ENCODE measurements at places on chromosomes 16 and 17.

DNA sequence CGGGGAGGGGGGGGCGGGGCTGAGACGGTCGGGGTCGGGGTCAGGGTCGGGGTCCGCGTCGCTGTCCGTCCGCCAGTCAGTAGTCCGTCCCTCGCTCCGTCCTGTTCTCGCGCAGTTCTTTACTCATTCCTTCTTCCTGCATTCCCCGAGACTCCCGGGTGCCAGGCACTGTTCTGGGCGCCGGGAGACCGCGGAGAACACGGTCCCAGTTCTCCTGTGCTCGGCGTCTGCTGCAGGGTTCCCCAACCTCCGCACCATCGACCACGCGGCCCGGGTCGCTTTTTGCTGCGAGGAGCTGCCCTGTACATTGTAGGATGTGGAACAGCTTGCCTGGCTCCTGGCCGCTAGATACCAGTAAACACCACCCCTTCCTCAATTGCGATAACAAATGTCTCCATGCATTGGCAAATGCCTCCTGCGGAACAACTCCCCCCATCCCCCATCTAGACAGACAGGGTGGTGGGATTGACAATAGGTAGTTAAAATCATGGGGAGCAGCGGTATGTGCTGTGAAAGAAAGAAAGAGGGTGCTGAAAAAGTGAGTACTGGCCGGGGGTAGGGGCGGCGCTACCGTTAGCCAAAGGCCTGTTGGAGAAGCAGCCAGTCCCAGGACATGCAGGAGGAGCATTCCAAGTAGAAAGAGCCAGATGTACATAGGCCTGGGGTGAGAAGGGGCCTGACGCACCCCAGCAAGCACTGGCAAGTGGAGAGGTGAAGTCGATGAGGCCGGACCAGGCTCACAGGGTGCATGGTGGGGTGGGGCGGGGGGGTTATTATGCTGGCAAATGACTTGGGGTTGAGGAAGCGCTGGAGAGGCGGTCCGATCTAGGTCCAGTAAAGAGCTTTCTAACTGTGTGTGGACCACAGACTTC is 631 bp downstream of the TRAF7 start:
- no peak for DNase-seq

- no peak for DNase-seq
These were observed 39.9 kb downstream of the DNAH17 start for GRCh38 chr17:78537217-78537860.

DNA sequence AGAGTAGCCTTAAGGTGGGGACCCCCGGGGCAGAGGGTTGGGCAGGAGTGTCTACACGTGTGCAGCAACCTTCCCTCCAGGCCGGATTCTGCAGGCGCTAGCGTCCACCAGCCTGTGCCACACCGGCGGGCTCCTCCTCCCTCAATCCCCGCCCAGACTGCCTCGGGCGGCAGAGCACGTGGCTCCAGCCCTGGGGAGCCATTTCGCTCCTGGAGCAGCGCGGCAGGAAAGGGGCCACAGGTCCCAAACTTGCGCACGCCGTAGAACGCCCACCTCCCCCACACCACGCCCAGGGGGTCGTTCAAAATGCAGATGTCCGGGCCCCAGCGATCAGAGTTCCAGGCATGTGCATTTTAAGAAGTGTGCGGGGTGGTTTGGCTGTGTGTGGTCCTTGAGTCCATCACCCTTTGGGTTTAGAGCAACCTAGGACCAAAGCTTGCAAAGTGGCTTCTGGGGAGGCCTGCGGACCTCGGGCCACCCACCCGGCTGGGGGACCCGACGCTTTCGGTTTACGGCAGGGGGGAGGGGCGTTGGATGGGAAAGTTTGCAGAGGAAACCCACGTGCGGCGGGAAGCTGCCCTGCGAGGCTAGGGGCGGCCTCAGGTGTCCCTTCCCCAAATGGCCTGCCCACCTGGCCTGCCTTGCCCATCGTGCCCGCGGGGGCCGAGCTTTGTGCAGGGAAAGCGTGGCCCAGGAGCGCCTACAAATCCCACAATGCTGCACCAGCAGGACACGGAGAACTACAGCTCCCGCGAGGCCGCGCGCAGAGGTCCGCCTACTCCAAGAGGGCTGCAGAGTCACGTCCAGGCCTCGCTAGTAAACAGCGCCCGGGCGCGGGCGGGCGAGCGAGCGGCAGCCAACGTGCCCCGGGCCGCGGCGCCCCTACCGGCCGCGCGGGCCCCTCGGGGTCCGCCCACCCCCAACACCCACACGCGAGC is 1.4 kb downstream of the TFAP4 start:
- peak; percentile 95 for DNase-seq

DNA sequence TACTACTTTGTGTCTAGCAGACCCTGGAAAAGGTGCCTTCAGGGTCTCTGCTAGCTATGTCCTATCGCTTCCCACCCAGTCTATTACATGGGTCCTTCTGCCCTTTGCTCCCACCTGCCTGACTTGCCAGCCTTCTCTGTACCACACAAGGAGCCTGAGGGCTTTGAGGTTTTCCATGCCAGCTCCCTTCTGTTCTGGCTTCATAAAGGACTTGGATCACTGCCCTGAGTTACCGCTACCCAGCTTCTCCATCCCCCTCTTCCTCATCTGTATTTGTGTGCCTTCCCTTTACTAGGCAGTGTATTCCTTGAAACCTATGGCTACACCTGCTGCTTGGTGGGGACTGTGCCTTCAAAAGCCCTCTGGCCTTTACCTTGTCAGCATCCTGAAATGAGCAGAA is 19.6 kb upstream of the LLGL1 start:
- DNase-seq = no peak

GRCh38 chr16:23705517-23705902 is 7.5 kb downstream of the ERN2 start:
- DNase-seq = no peak

DNA sequence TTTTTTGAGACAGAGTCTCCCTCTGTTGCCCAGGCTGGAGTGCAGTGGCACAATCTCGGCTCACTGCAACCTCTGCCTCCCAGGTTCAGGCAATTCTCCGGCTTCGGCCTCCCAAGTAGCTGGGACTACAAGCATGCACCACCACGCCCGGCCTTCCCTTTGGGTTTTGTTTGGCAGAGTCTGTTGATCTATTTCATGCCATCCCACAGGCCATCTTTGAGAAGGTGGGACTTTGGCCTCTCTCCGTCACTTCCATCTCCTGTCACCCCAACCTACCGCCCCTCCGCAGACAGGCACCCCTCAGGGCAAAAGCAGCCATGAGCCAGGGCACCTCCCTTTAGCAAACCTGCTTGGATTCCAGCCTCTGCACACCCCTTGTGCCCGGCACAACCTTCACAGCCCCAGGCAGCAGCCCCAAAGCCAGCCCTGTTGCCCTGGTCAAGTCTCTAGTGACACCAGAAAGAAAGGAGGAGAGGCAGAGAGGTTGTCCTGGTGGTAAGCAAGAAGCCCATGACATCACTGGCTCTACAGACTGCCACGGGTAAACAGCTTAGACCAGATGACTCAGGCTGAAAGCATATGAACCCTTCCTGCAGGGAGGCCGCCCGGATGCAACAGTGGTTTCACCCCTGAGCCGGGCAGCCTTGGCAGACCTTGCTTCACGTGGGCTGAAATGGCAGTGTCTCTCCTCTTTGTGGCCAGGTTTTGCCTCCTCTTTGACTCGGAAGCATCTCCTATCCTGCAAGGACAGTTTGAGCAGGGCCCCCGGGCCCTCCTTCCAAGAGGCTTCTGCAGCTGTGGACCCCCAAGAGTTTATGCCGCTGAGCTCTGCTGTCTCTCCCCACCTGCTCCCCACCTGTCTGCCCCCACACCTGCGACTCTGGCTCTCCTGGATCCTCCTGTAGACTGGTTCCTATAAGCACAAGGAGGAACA is 8.1 kb upstream of the TIMP2 start:
- DNase-seq = peak; percentile 73

DNA sequence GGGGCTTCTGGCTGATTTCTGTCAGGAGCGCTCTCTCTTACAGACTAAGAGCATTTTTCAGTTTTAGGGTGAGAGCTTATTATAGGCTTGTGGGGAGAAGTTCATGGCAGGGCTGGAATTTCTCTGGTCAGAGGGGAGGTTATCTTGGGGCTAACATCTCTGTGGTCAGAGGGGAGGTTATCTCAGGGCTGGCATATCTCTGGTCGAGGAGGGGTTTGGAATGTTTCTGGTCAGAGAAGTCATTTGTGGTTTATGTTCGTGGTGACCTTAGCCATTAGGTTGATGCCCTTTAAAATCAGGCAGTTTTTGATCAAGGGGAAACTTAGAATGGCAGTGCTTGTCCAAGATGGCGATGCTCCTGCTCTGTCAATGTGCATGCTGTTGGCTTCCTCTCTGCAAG is 10.8 kb upstream of the USP31 start:
- DNase-seq = no peak

DNA sequence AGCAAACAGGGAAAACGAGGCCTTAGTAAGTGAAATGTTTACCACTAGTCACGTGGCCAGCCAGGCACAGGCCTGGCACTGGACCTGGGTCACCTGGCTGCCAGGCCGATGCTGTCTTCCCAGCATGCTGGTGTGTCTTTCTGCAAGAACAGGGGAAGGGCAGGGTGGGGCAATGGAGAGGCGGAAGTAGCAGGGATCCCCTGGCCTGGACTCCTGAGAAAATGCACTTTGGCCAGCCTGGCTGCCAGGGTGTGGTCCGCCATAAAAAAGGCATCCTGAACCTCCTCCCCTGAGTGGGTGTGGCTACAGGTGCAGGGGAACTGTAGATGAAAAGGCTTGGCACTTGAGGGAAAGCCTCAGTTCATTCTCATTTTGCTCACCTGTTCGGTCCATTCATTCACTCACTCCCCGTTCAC is 1.0 kb upstream of the ANKRD40CL start:
- DNase-seq = no peak

- no peak for DNase-seq
These were observed 59.4 kb downstream of the NUP93 start for GRCh38 chr16:56789360-56789759.

- peak; percentile 20 for DNase-seq
These were observed 1.4 kb upstream of the CA4 start for GRCh38 chr17:60148373-60148772.

DNA sequence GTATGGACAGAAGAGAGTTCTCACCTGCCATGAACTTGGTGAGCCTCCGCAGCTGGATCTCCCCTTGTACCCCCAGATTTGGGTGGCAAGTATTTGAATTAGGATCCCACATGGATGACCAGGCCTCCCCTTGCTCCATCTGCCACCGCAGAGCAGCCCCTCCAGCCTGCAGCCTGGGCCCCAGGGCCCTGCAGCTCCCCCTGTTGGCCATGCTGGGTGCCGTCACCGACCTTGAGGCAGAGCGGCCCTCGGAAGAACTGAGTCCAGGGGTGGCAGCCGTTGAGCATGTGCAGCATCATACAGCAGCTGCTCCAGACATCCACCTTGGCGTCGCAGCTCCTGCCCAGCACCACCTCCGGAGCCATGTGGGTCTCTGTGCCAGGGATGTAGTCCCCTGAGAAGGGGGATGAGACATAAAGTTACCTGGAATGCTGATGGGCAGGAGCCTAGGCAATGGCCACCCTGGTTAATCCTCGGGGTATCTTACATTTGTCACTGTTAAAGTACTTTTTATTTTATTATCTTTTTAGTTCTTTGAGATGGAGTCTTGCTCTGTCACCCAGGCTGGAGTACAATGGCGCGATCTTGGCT is 9.0 kb upstream of the SPATA32 start:
- DNase-seq = no peak

DNA sequence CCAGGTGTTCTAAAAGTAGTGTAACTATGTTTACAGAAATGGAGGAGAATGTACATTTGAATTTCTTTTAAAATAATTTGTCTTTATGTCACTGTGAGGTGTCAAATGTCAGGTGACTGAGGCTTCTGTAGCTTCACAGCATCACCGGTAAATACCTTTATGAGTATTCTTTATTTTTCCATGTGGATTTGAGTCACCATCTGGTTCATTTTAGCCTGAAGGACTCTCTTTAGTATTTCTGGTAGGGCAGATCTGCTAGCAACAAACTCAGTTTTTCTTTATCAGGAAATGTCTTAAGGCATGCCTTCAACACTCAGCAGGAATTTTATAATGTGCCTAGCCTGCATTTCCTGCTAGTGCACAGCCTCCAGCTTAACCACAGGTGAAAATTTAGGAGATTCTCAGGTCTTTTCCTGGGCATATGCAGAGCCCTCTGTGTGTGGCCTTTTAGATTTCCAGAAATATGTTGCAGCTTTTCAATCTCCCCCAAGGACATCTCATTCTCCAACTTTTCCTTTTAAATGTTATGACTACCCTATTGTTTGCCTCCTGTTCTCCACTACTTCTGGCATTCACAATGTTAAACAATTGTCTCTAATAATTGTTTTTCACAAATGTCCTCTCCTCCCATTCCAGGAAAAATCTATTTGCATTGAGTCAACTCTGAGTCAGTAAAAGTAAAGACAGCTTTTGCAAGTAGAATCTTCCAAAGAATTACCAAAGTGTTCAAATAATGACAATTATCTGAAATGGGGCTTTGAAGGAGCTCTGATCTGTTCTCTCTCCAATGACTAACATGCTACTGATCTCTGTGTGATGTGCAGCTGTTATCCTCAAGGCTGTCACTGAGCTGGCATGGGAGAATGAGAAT is 239.4 kb upstream of the CPHXL start:
- no peak for DNase-seq

GRCh38 chr17:34584805-34585416 is 5.5 kb downstream of the TMEM132E start:
- DNase-seq = no peak

DNA sequence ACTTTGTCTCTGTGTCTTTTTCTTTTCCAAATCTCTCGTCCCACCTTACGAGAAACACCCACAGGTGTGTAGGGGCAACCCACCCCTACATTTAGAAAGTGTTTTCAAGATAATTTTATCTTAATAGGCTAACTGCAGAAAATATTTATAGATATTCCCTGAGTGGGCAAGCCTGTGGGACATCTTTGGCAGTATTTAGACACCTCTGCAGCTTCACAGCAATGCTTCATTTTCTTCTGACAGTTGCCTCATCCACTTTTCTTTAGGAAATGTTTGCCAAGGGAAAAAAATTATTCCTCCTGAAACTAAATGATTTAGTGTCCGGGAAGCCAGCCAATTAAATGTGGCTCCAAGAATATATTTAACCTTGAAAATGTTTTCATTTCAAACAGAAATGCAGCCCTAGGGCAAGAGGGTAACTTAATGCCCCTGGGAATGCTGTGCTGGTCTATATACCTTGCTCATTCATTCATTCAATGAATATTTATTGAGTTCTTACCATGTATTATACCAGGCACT is 290.4 kb downstream of the ABCC12 start:
- no peak for DNase-seq

GRCh38 chr16:588639-588888 is 1.3 kb upstream of the RAB40C start:
- DNase-seq = no peak

DNA sequence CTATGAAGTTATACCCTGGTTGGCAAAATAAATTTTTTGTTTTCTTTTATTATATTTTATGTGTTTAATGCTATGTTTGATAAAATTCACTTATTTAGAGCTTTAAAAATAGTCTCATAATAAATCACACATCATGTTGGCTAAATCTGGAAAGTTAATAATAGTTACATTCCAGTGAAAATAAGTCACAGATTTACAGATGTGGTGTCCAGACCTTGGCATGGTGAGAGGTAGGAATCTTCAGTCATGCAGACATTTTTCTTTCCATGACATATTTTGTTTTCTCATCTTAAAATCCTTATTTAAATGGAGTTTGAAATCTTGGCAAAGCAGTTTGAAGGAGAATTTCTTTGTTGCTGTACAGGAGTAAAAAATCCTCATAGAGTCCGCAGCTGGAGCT is 48.1 kb upstream of the GOSR1 start:
- no peak for DNase-seq

Data from GM13977 (cell line).